Activated CD8-positive, alpha-beta memory T cell treated with anti-CD3 and anti-CD28 coated beads, Interleukin-2, amount 10 ng/mL, durations not matched to agents 7 days and 5 days (primary cell): ENCODE measurements at places on chromosomes 13 and 19. TPM values are rescaled to one million over a fixed set of nuclear protein-coding genes. Genes with fewer than 3 reads are reported as not detected.
A peak's percentile ranks its signal among the peaks of the same experiment; 100 is the strongest.

Gene ZNF560
- total RNA-seq: not detected

Gene DPF1
- total RNA-seq: 0.47 TPM

Gene SGCG
- not detected for total RNA-seq

- H3K4me3 ChIP-seq: no peak overlapping the region
- H3K27ac ChIP-seq: no peak overlapping the region
- peaks cover 7% of the 10 kb centered on the region for H3K4me1 ChIP-seq
These were observed 166.9 kb downstream of the SLC7A1 start for GRCh38 chr13:29428310-29429181.

- DNase-seq: no peak
- no peak overlapping the region for H3K4me3 ChIP-seq
- H3K27me3 ChIP-seq: no peaks in the 10 kb centered on the region
- H3K4me1 ChIP-seq: no peaks in the 10 kb centered on the region
- H3K36me3 ChIP-seq: peaks cover 50% of the 10 kb centered on the region
These were observed 113.2 kb downstream of the MYCBP2 start for GRCh38 chr13:77213644-77214043.

Gene IL17D
- total RNA-seq: 0.37 TPM

DNA sequence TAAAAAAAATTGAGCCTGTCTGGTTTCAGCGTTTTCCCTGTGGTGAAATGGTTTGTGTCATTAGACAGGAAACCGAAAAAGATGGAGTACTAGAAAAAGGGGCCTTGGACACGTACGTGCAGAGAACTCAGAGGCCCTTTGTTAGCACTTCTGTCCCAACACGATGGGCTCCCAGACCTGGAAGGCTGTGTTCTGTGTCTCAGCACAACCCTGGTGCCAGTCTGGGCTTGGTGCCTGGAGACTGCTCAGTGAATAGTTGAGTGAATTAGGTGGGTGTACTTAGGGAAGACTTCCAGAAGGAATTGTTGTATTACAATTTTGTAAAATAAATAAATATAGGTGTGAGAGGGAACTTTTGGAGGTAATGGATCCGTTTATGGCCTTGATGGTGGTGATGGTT, 8.7 kb downstream of the ZNF71 start:
- H3K27me3 ChIP-seq: no peaks in the 10 kb centered on the region
- no peaks in the 10 kb centered on the region for H3K4me1 ChIP-seq
- no peak for DNase-seq
- no peak overlapping the region for H3K27ac ChIP-seq

DNA sequence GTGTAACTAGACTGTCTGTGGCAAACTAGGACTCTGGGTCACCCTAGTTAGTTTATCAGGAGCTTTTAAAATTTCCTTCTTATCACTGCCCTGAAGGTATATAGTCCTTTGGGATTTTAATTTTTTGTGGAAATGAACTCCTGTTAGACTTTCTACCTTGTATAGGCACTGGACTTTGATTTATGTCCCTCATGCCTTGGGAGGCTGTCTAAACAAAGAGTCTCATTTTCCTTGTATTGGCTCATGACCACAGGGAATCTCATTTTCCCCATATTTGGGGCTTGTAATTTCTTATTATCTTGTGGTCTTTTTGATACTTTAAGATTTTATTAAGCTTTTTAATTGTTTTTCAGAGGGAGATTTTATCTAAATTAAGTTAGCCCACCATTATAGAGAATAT, 21.4 kb downstream of the KCTD4 start:
- H3K4me3 ChIP-seq: no peak overlapping the region
- no peaks in the 10 kb centered on the region for H3K27me3 ChIP-seq
- H3K4me1 ChIP-seq: peaks cover 23% of the 10 kb centered on the region
- no peak for DNase-seq

GRCh38 chr13:37453246-37453645, 145.3 kb downstream of the POSTN start:
- DNase-seq: no peak
- no peak overlapping the region for H3K4me3 ChIP-seq
- H3K36me3 ChIP-seq: no peaks in the 10 kb centered on the region
- no peaks in the 10 kb centered on the region for H3K27me3 ChIP-seq
- no peak overlapping the region for H3K27ac ChIP-seq
- H3K4me1 ChIP-seq: no peaks in the 10 kb centered on the region

DNA sequence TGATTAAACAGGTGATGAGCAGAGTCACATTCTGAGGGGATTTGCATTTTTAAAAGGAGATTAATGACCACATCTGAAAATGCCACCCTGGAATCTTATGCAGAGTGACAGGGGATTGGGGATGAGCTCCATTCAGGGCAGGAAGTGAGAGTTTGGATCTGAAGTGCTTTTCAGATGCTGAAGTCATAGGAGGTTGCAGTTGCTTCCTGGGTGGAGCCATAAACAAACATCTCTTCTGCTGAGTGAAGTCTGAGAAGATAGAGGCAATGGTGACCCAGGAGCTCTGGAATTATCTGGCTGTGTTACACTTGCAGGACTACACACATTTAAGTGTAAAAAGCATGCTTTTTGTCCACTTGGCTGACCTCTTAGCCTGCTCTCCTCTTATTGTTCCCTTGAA, 51.4 kb upstream of the PSG8 start:
- H3K4me1 ChIP-seq: no peaks in the 10 kb centered on the region
- no peak overlapping the region for H3K27ac ChIP-seq
- no peaks in the 10 kb centered on the region for H3K36me3 ChIP-seq
- no peak overlapping the region for H3K4me3 ChIP-seq
- no peak for DNase-seq

DNA sequence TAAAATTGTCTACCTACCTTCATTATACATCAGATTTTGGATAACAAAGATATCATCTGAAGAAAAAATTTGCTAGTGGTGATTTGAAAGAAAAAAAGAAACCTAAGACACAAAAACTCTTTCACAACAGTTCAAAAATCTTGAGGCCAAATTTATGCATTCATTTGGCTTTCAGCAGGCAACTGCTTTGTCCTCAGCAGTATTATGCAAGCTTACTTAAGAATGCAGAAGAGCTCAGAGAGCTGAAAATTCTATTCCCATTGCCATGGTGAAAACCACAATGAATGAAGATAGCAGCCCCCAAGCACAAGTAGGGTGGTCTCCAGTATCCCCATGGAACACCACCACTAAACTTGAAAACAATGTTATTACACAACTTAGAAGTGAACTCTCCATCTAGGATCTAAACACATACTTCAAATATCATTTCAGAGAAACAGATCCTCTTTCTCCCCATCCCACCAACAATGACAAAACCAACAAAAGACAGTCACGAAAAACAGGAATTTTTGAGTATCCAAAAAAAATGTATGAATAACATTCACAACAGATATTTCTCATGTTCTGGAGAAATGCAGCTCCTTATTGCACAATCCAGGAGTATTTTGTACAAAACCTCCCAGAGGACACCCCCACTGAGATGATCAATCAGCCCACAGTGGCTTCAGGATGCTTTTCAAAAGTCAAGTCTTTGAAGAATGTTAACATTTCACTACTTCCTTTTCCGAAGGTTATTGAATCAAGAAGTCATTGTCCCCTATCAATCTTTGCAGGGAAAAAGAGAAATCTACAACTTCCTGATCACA, 192.7 kb downstream of the LHFPL6 start:
- DNase-seq: no peak
- H3K27ac ChIP-seq: no peak overlapping the region
- H3K36me3 ChIP-seq: no peaks in the 10 kb centered on the region
- no peak overlapping the region for H3K4me3 ChIP-seq
- H3K27me3 ChIP-seq: peaks cover 10% of the 10 kb centered on the region
- H3K4me1 ChIP-seq: no peaks in the 10 kb centered on the region

DNA sequence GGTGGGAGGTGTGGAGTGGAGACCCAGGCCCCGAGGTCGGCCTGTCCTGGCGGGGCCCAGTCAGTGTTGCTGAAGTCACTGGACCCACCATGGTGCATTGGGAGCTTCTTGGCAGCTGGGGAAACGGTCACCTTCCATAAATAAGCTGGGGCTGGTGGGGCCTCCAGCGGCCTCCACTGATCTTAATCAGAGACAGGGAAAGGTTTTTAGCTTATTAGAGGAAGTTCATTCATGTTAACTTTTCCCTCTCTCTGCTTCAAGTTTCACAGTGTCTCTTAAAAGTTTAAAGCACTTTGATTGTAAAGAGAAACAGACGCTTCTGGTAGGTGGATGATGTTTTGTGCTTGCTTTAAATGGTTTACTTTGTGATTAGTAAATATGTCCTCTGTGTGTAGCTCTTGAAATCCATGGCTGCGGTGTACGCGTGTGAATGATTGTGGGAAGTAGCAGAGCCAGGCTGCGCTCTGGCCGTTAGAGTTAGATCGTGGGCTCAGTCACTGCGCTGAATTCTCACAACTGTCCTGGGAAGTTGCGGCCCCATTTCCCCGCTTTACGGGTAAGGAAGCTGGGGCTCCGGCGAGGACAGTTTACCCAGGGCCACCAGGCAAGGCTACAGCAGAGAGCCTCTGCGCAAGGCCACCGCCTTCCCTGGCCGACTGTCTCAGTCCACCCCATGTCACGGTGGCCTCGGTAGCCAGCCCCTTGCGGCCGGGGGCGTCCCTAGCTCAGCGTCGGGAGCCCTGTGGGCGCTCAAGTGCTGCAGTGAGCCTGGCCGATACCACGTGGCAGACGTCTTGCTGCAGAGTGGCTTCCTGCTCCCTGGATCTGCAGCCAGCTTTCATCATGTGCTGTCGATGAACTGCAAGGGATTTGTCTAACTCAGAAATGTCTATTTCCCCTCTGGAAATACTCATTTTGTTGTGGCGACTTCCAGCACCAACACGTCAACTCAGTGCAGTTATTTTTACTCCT, 16.5 kb upstream of the NDUFS7 start:
- no peak overlapping the region for H3K27ac ChIP-seq
- DNase-seq: no peak
- no peaks in the 10 kb centered on the region for H3K27me3 ChIP-seq
- H3K4me3 ChIP-seq: no peak overlapping the region

DNA sequence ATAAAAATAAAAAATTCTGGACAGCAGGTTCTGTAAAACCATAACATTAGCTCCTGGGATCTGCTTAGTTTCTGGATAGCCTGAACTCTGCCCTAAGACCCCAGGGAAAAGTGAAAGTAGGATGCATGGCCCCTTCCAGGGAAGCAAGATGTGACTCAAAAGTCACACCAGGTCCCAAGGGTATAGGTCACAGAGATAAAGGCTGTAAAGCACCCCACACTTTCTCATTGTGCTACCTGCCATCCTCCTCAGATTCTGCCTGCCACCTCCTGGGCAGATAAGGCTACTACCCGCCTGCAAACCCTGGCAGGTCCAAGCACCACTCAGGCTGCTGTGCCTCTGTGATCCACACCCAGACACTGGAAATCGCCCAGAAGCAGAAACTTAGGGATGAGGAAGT, 20.6 kb downstream of the FFAR2 start:
- peak; percentile 81 for DNase-seq
- H3K4me1 ChIP-seq: peaks cover 7% of the 10 kb centered on the region
- peaks cover 3% of the 10 kb centered on the region for H3K27me3 ChIP-seq
- H3K27ac ChIP-seq: no peak overlapping the region
- H3K4me3 ChIP-seq: no peak overlapping the region

- no peak overlapping the region for H3K4me3 ChIP-seq
- H3K27ac ChIP-seq: no peak overlapping the region
- no peak for DNase-seq
- peaks cover 38% of the 10 kb centered on the region for H3K36me3 ChIP-seq
- H3K27me3 ChIP-seq: no peaks in the 10 kb centered on the region
These were observed 173.7 kb downstream of the TBC1D4 start for GRCh38 chr13:75308222-75308621.

- DNase-seq: peak; percentile 93
- H3K27ac ChIP-seq: peak overlapping the region; percentile 96
- H3K27me3 ChIP-seq: no peaks in the 10 kb centered on the region
These were observed 693 bp upstream of the TMED1 start for GRCh38 chr19:10836479-10837330.

DNA sequence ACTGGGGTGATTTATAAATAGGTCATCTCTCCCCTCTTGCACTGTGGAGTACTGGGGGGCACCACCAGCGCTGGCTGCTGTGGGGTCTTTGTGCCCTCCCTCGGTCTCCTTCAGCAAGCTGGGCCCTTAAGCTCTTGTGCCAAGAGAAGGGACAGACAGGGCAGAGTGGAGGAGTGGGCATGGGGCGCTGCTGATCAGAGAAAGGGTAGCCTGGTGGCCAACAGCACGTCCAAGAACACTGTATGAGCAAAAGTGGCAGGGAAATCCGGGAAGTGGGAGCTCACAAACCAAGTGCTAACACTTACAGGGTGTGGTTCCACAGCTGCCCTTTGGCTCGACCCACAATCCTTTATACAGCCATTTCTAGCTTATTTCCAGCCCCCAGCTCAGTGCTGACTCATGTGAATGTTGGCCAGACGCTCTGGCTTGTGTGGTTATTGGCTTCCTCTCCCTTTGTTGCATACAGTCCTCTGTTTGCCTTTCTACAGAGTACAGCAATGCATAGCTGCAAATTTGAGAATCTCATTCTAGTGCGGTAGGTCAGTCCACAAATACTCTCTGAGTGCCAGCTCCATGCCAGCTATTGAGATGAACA, 298.8 kb downstream of the SHISA2 start:
- H3K27ac ChIP-seq: peak overlapping the region; percentile 30
- peak; percentile 72 for DNase-seq
- peaks cover 25% of the 10 kb centered on the region for H3K4me1 ChIP-seq
- H3K27me3 ChIP-seq: peaks cover 33% of the 10 kb centered on the region

DNA sequence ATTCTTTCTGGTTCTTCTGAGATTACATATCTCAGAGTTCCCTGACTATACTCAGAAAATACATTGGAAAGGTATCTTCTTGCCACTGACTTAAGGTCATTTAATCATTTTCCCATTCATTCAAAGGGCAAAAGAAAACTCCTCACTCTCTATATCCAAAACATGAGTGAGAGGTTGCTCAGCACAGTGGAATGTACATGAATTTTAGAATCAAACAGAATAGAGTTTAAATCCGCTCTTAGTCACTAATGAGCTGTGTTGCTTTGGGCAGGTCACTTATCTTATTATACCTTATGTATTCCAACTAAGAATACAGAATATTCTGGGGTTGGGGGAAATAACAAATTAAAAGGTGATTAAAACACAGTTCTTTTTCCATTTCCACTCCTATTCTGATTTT, 452.6 kb upstream of the KLF12 start:
- H3K36me3 ChIP-seq: no peaks in the 10 kb centered on the region
- H3K27ac ChIP-seq: no peak overlapping the region

Gene KLK12
- not detected for total RNA-seq

GRCh38 chr19:38441657-38442348, 8.3 kb downstream of the RYR1 start:
- no peak overlapping the region for H3K27ac ChIP-seq
- no peaks in the 10 kb centered on the region for H3K36me3 ChIP-seq
- H3K4me3 ChIP-seq: no peak overlapping the region
- peaks cover 10% of the 10 kb centered on the region for H3K4me1 ChIP-seq
- no peak for DNase-seq
- peaks cover 6% of the 10 kb centered on the region for H3K27me3 ChIP-seq

Gene STAP2
- 9.6 TPM for total RNA-seq

GRCh38 chr19:17393914-17394313, at the start of gene CCDC194:
Gene CCDC194, minus strand, starts transcription at chr19:17394196. Its CDS starts 38 bp downstream, at chr19:17394158.
- H3K4me3 ChIP-seq: no peak within 1 kb of the TSS
- no peak for DNase-seq
- peaks cover 32% of the 10 kb centered on the region for H3K4me1 ChIP-seq
- H3K27ac ChIP-seq: peak within 1 kb of the TSS; percentile 61
- peaks cover 9% of the 10 kb centered on the region for H3K36me3 ChIP-seq

GRCh38 chr19:21612403-21612872, 107.0 kb downstream of the ZNF429 start:
- no peak for DNase-seq
- H3K36me3 ChIP-seq: no peaks in the 10 kb centered on the region
- H3K27ac ChIP-seq: no peak overlapping the region
- no peaks in the 10 kb centered on the region for H3K27me3 ChIP-seq
- H3K4me1 ChIP-seq: no peaks in the 10 kb centered on the region
- H3K4me3 ChIP-seq: no peak overlapping the region

Gene ANKLE1
- total RNA-seq: 9.2 TPM
